ENCODE measurements at places on chromosomes 1 and 21.

GRCh38 chr1:157882580-157882979 lies 41.0 kb upstream of the CD5L start:
- no peak for DNase-seq

DNA sequence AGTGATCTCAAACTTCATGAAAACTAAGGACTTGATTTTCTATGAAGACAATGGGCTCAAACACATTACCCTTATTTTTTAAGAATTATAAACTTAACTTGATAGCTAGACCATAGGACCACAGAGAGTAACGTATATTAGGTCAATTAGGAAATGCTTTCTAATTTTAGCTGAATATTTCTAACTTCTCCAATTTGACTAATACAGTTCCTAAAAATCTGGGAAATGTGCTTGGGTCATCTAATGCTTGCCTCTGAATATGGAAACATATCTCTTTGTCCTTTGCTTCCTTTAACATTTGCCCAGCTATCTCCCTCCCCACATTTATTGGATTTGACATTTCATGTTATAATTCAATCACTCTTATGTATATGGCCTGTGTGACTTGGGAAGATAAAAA lies 141.4 kb downstream of the LHX8 start:
- no peak for DNase-seq

DNA sequence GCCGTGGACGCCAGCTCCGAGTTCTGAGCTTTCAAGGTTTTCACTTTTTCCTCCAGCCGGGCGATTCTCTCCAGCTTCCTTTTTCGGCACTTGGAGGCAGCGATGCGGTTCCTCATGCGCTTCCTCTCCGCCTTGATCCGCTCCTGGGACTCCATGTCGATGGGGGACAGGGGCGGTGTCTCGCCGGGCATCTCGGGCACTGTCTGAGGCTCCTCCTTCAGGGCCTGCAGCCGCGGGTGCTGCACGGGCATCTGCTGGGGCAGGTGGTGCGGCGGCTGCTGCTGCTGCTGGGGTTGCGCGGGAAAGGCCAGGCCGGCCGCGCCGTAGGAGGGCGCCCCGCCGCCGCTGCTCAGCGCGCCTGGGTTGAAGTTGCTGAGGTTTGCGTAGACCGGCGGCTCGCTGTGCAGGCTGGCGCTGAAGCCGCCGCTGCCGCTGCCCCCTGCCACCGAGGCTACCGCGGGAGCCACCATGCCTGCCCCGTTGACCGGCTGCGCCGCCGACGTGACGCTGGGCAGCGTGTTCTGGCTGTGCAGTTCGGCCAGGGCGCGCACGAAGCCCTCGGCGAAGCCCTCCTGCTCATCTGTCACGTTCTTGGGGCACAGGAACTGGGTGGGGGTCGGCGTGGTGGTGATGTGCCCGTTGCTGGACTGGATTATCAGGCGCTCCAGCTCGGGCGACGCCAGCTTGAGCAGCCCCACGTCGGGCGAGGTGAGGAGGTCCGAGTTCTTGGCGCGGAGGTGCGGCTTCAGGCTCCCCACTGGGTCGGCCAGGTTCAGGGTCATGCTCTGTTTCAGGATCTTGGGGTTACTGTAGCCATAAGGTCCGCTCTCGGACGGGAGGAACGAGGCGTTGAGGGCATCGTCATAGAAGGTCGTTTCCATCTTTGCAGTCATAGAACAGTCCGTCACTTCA lies 1.4 kb downstream of the JUN start:
- DNase-seq, result peak; percentile 25

DNA sequence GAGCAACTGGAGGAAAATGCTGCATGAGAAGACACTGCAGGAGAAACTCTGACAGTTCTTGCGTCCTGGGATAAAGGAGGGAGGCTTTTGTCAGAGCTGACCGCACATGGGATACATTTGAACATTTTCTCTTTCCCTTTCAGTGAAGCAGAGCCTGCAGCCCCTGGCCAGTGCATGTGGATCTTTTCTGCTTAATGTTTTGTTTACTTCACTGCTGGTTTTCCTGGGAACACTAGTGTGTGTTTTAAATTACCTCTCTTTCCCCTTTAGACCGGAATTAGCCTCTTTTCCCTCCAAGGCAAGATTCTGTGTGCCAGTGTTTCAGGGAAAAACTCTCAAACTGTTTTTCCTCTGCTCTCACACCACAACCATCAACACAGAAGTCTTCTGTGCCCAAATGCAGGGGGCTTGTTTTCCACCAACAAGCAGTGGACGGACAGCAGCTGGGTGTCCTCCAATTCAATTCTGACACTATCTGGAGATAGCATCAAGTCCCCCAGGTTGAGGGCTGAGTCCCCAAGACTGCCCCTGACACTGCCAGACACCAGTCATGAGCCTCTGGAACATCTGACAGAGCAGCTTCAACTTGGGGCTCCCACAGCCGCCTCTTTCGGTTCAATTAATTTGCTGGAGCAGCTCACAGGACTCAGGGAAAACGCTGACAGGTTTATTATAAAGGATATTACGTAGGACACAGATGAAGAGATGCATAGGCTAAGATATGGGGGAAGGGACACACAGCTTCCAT lies 136.2 kb downstream of the RHOU start:
- no peak for DNase-seq

DNA sequence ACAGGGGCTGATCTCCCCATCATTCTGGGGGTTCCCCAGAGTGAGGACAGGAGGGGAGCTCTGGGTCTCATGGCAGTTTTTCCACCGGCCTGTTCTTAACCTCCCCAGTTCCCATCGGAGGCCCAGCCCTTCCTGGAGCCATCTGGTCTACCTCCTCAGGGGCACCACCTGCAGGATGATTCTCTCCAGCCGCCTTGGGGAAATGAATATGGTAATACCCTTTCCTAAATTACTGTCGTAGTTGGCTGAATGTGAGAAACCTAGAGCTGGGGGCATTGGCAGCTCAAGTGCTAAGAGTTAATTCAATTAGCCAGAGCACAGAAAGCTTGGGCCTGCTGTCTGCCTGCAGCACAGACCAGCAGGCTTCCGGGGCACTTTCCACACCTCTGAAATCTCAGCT lies 64.9 kb downstream of the TAS1R2 start:
- DNase-seq, result no peak

DNA sequence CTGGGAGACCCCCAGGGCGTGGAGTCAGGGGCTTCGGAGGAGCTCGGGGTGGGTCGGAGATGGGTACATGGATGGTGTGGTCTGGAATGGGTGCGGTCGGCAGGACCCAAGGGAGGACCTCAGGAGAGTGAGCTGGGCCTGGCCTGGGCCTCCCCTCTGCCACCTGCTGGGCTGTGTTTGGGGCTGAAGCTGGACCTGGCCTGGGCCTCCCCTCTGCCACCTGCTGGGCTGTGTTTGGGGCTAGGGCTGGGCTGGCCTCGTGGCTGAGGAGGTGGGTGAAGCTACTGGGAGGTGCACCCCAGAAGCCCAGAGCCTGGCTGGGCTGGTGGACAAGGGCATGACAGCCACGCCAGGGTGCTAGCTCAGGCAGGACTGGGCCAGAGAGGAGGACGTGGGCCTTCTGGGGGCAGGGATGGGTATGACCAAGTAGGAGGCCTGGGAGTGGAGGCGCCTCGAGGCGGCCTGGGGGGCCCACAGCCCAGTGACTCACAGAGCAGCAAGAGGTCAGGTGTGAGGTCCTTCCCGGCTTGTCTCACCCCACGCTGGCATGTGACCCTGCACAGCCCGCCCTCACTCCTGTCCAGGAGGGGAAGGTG lies 14.5 kb downstream of the SAMD11 start:
- no peak for DNase-seq

DNA sequence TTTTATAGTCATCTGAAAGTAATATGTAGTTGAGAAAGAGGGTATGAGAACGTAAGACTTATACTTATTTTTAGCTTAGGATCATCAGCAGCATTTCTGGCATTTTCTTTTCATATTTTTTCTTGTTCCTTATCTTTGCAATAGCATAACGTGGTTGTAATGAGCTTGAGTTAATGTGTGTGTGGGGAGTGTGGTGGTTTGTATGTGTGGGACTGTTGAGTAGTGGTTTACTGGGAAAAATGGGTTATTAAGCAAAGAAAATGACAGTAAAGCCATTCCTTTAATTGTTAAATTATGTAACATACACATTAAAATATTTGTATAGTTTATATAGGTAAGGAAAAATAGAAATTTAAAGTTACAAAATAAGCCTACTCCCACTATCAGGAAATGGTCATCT lies 15.2 kb downstream of the PIP5K1A start:
- DNase-seq, result no peak

- DNase-seq, result no peak
Measured at GRCh38 chr1:18950401-18951026, 6.0 kb downstream of the IFFO2 start.

DNA sequence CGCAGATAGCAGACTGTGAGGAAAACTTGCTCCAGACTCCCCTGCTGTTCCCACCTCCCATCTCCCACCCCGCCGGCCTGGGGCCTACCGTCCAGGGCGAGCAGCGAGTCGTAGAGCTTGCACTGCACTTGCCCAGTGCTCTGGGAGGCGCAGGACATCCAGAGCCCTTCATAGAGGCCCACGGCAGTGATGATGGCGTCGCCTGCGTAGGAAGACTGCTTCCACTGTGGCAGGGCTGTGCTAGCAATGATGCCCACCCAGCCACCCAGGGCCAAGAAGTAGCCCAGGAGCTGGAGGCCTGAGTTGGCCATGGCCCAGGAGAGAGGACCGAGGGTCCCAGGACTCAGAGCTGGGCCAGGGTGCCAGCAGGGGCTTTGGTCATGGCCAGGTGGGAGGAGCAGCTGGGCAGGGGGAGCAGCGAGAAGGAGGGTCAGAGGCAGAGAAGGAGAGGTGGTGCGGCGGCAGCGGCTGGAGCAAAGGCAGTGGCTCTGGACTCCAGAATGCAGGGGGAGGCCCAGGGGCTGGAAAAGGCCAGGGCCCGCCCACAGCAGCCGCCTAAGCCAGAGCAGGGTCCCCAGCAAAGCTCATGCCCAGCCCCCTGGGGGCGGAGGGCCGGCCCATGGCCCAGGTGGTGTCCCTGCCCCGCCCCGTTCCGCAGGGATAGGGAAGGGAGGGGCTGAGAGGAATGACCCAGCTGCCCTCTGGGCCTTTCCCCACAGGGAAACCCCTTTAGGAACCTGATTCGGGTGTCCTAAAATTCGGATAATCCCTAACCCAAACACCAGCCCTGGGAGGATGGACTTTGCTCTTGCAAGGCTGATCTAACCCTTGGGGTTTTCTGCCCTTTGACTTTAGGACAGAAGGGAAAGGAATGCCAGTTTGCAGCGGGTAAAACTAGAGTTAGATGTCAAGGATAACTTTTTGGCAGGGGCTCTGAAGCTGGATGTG lies at the start of gene CLDN19:
Gene CLDN19 (minus strand): TSS at position 484 of the 948 bp plus-strand sequence. CDS start 173 bp downstream, at position 311.
- no peak for DNase-seq

DNA sequence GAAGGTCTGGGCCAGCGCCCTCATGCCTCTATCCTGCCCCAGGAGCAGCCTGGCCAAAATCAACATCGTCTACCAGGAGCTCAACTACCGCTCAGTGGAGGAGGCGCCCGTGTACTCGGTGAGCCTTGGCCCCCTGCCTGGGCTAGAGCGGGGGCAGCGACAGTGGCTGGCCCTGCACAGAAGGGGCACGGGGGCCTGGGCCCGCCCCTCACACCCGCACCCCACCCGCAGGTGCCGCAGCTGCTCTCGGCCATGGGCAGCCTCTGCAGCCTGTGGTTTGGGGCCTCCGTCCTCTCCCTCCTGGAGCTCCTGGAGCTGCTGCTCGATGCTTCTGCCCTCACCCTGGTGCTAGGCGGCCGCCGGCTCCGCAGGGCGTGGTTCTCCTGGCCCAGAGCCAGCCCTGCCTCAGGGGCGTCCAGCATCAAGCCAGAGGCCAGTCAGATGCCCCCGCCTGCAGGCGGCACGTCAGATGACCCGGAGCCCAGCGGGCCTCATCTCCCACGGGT lies 10.8 kb downstream of the SCNN1D start:
- DNase-seq, result no peak

DNA sequence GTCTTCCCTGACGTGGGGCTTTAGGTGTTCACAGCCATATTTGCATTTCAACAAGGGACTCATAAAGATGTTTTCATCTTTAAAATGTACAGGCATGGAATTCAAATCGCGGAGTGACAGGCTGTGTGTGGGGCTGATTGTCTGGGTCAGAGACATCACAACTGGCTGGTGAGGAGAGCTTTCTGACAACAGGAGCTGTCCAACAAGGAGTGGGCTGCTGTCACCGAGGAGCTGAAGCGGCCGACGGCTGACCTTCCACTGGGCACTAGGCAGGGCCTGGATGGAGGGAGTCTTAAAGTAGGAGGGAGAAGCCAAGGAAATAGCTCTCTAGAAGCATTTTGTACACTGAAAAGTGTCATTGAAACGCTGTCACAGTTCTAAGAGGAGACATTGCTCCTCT lies 30.5 kb upstream of the SCMH1 start:
- no peak for DNase-seq

GRCh38 chr1:89525169-89525855 lies 683 bp downstream of the LRRC8B start:
- DNase-seq, result no peak

- DNase-seq, result no peak
Measured at GRCh38 chr1:159987186-159987585, 33.1 kb upstream of the SLAMF9 start.

- no peak for DNase-seq
Measured at GRCh38 chr21:19236209-19236608, 832.6 kb upstream of the TMPRSS15 start.

DNA sequence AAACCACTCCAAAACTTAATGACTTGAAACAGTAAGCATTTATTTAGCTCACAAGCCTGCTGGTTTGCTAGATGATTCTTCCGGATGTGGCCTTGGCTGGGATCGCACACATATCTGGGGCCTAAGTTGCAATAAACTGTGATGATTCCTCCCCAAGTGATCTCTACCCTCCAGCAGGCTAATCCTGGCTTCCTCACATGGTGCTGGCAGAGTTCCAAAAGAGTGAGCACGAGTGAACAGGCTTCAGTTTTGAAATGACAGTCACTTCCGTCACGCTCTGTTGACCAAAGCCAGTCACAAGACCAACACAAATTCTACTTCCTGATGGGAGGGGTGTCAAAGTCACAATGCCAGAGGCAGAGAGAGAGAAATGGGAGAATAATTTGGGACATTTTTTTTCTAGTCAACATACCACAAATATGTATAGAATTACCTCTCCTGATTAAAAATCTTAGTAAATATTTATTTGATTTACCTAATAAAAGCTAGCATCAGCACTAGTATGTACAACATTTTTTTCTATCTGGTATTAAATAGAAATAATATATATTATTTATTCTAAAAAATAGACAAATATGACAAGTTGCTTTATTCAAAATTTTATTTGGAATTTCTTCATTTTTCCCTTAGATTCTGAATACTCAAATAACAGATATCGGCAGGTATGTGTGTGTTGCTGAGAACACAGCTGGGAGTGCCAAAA lies 292.7 kb downstream of the TPR start:
- DNase-seq, result no peak

DNA sequence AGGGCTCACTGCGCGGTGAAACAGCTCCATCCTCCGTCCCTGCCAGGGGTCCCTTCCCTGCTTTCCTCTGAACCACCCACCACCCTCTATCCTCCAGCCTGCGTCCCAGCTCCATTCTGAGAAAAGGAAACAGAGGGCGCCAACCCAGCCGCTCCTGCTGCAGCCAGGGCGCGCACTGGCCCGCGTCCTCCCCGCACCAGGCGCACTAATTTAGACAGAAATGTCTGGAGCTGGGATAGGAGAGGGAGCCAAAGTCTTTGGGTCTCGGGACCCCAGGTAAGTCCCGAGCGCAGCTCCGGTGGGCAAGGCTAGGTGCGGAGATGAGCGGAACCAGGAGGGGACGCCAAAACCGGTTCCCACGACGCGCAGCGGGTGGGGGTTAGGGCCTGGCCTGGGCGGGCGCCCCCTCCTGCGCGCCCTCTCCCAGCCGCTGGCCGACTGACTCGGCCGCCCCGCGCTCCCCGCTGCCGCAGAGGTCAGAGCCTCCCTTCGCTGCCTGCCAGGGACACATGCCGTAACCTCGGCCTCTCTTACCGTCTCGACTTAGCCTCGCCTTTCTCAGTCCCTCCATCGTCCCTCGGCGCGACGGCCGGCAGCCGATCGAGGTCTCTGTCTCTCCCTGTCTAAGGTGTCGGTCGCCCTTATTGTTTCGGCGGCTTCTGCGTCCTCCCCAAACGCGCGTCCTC lies 2.0 kb downstream of the CAMK2N1 start:
- no peak for DNase-seq

Data from activated CD4-positive, CD25-positive, alpha-beta regulatory T cell (primary cell).